GM23248 (cell line): ENCODE measurements at places on chromosomes 2 and 18.
A peak's percentile ranks its signal among the peaks of the same experiment; 100 is the strongest.

DNA sequence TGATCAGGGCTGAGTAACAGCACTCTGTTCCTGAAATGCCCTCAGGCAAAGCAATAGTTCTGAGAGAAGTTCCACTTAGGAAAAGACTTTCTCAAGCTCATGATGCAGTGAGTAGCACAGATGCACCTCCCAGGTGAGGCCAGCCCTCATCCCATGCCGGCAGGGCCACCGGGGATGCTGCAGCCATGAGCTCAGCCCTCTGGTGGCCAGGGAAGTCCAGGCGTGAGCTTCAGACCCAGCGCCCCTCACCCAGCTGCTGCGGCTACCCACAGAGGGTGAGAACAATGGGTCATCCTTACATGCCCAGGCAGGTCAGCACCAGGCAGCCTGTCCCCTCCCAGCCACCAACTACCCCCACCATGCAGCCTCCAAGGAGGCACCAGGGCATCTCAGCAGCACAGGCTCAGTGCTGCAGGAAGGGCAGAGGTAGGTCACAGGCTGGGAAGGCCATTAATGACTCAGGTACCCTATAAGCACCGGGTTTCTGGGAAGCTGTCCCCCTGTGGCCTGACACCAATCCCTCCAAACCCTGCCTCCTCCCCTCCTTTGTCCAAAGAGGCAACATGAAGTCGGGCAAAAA, 50.6 kb downstream of the TTC32 start:
- DNase-seq = no peak

GRCh38 chr2:230908595-230909191, 16.3 kb downstream of the GPR55 start:
- peak; percentile 94 for DNase-seq

GRCh38 chr2:236748801-236749200, 179.2 kb downstream of the ACKR3 start:
- DNase-seq = peak; percentile 21

GRCh38 chr2:55137024-55137958, 87.0 kb upstream of the RTN4 start:
- DNase-seq = no peak

- no peak for DNase-seq
Observed at GRCh38 chr2:233840520-233840919, 13.8 kb downstream of the HJURP start.

DNA sequence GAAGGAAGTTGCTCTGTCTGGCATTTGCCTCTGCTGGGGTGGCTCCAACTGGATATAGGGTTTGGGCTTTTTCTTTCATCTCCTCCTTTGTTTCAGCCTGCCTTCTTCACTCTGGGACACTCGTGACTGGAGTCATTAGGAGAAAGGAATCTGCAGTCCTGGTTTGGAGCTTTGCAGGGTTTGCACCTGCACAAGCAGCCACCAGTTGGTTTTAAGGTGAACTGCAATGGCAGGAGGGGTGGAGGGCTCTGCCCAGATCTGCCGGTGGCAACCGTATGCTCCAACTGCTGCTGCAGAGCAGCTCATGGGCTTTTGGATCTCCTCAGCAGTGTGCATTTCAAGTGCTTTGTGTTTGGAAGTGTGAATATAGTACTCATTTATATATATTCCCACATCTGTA, 131.3 kb upstream of the MGAT5 start:
- no peak for DNase-seq

GRCh38 chr18:76121011-76121410, 374.0 kb downstream of the ZNF516 start:
- DNase-seq = no peak

DNA sequence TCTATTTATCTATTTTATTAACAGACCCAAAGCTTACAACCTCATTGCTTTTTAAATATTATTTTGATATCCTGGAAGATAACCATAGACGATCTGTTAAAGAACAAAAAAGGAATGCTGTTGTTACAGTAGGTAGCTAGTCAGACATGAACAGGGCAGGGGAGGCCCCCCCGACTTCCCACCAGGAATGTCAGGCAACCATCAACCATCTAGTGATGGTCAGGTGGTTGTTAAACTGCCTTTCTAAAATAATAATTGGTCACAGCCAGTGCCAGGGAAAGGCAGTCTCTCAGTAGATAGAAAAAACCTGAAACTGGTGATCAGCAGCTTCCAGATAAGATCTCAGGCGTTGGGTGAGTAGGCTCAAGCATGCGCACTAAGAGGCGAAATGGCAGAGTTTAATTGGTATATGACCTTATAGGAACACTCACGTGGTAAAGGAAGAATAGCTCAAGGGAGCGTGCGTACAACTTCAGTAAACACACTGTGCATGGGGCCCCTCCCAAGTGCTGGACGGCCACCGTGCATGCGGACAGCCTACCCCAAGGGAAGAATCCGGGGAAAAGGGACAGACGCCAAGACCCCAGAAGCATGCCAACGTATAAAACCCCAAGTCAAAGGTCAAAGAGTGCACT, 32.5 kb upstream of the CCL20 start:
- no peak for DNase-seq

DNA sequence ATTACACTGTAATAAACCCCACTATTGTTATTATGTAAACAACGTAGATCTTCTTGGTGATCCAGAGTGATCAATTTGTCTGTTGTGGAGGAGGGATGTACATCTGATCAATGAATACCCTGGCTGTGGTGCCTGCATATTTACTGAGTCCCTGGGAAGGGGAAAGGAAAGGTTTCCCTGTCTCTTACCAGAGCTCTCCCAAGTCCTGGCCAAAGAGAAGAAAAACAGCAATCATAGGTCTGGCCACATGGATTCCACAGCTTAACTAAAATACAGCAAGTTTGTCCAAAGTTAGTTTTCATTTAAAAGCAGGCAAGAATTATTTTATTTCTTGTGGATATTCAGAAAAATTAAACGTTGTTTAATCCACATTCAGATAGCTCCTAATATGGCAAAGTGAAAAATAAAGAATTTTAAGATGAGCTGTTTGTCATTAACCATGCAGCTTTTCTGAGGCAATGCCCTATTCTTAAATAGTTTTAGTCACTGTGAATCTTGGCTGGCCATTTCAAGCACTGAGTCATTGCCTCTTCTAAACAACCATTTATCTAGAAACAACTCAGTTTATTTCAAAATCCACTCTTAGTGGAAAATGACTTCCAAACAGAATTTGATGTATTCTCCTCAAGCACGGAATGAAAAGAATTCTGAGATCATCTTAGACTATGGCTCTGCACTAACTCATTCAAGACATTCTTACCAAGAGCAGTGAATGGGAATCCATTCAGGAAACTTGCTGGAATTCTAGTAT, 1004.4 kb upstream of the CDH2 start:
- DNase-seq = peak; percentile 97

DNA sequence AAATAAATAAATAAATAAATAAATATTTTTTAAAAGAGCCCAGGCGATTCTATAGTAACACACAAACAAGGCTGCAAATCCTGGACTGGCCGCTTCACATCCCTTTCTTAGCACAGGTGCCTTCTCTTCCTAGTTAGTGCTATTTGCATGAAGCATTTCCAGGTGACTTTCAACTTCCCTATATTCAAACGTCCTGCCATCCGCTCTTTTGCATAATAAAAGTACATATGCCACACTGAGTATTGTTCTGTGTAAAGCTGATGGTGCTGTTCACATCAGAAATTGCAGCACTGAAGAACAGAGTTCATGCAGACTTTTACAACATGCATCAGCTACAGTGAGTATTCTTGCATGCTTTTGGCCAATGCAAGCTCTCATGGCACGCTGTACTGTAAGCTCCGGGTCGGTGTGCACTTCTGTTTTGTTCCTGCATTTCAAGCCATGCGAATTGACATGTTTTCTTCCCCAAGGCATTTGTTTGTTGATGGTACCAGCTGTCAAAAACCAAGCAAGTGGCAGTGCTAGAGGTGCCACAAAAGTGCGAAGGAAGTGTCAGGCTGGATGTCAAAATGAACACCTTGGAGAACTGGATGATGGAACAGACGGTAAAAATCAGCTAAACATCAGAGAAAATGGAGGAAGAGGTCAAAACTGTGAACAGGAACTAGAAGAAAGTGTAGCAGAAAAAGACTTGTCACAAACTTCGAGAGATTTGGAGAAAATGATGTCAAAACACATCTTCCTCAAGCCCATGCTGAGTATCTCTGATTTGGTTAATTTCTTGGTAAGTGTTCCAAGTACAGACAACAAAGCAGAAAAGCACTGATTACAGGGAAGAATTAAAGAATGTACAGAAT, 25.5 kb upstream of the CEP68 start:
- DNase-seq = no peak

- peak; percentile 25 for DNase-seq
Observed at GRCh38 chr2:114543236-114543766, 100.9 kb downstream of the DPP10 start.

DNA sequence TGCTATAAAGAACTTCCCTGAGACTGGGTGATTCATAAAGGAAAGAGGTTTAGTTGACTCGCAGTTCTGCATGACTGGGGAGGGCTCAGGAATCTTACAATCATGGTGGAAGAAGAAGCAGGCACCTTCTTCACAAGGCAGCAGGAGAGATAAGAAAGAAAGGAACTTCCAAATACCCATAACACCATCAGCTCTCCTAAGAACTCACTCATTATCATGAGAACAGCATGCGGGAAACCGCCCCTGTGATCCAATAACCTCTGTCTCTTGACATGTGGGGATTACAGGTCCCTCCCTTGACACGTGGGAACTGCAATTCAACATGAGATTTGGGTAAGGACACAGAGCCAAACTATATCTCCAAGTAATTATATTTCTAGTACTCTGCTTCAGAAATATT, 163.8 kb upstream of the CDH20 start:
- no peak for DNase-seq

DNA sequence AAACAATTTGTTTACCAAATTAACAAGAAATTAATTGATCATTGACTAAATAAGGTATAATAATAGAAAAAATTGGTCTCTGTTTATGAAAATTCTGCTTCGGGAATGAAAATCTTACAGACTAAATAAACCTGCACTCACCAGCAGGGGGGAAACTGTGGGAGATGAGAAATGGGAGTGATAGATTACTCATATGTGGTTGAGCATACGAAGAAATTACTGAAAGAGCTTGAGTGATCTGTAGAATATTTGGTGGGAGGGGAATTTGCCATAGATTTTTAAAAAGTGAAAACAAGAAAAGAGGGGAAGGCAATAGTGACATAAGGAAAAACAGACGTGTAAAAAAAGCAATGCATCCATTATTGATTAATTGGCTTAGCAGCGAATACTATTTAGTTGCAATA, 2.2 kb downstream of the HMSD start:
- peak; percentile 63 for DNase-seq

DNA sequence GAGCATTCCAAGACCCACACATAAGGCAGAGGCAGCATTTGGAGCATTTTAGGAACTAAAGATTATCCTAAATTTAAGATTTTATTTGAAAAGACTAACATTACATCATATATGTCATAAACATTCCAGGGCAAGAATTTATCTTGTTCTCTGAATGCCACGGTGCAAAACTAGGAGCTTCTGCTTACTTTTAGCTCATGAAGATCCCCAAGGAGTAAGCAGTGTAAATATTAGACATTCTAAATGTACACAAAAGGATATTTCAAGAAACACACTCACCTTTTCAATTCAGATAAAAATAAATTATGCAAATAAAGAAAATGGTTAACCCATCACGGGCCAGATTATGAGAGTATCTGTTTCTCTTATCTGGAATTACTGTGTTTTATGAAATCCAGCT, 101.7 kb upstream of the ETAA1 start:
- DNase-seq = no peak

- no peak for DNase-seq
Observed at GRCh38 chr2:204634564-204634963, 89.3 kb downstream of the PARD3B start.

DNA sequence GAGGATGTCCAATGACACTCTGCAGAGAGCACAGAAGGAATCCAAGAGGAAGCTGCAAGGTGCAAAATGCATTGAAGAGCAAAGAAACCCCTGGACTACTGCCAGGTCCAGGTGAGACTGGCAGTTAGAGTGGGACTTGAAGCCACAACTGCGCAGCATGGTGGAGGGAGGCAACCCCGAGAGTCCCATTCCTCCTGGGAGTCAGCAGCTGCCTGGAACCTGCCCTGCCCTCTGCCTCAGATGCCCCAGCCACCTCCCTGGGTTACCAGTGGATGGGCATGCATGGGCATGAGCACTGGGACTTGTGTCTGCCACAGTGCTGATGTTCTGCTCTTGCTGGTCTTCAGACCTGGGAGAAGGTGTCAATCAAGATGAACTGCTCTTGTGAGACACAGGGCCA, 43.2 kb downstream of the ANKMY1 start:
- DNase-seq = no peak

DNA sequence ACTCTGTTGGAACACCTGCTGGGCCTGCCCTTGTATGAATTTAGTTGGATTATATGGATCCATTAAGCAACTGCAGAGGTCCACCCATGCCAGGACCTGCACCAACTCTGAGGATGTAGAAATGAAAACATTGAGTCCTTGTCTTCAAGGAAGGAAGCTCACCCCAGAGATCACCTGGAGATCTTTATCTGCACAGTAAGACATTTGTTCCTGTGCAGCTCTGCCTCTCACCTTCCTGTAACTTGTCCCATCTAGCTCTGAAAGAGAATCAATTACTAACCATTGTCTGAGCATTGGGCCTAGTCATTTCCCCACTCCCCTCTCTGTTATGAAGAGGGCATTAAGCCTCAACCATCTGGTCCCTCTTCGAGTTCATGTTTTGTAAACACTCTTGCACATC, 105.2 kb upstream of the YWHAQ start:
- no peak for DNase-seq

DNA sequence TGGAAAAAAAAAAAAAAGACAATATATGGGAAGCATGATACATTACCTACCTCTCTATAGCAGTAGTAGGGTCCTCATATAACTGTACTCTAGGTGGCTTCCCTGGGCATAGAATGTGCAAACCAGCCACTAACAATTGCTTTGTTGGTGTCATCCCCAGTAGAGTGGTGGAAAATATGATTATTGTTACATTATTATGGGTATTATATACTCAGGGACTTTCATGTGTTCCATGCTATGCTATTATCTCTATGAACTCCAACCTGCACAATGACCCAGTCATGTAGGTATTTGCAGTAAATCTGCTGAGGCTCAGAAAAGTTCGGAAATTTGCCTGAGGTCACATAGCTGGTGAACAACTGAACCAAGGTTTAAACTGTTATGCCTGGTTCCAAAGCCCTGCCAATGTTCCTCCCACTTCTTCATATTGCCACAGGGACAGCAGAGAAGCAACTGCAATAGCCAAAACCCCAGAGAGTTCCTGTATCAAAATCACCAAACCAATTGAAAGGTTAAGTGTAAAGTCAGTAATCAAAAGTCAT, 52.6 kb upstream of the MAP4K4 start:
- DNase-seq = no peak

DNA sequence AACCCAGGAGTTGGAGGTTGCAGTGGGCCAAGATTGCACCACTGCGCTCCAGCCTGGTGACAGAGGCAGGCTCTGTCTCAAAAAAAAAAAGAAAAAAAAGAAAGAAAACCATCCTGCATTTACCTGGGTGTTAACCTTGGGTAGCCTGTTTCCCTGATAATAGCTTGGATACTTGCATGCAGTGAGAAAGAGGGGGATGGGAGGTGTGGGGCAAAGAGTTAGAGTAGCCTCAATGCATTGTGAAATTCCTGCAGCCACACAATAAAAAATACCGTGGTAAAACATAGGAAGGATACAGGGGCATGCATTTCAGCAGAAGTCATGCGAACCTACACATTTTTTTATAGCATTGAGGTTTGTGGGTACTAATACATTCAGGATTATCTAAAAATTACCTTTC, 76.6 kb upstream of the ZNF516 start:
- DNase-seq = no peak

- no peak for DNase-seq
Observed at GRCh38 chr2:204225671-204226073, 289.1 kb downstream of the ICOS start.
